ENCODE measurements at places on chromosomes 1 and 21. TPM values are rescaled to one million over a fixed set of nuclear protein-coding genes. Genes with fewer than 3 reads are reported as not detected.

The FAM43B gene
- total RNA-seq = not detected

The OPTC gene
- not detected for total RNA-seq

The TAS1R1 gene
- not detected for total RNA-seq

The FCN3 gene
- total RNA-seq = not detected

The AMY2A gene
- not detected for total RNA-seq

The NFASC gene
- 0.17 TPM for total RNA-seq

The GABPB2 gene
- total RNA-seq = 14.1 TPM

The RBP7 gene
- total RNA-seq = 9.7 TPM

The NUP210L gene
- total RNA-seq = 0.05 TPM
